A549 treated with dexamethasone at 1 μM for 4 hours (cell line): ENCODE measurements at places on chromosomes 6 and 20. TPM values are rescaled to one million over a fixed set of nuclear protein-coding genes. Genes with fewer than 3 reads are reported as not detected.

Gene PLAGL2
- total RNA-seq = 17.2 to 22.5 TPM (median 19.9 TPM) in 5 replicates

Gene ANGPT4
- 0.02 to 0.04 TPM (median 0.03 TPM) in 4 of 5 replicates, not detected in the other for total RNA-seq

Gene PGC
- 0.09 to 0.14 TPM (median 0.10 TPM) in 3 of 5 replicates, not detected in the others for total RNA-seq

Gene EYS
- 0.01 to 0.06 TPM in 2 of 5 replicates, not detected in the others for total RNA-seq

Gene EDN1
- total RNA-seq = 33.5 to 42.8 TPM (median 40.0 TPM) in 5 replicates

Gene PSORS1C2
- total RNA-seq = 0.09 TPM in 1 of 5 replicates, not detected in the others

Gene FAM184A
- 0.11 TPM in 1 of 5 replicates, not detected in the others for total RNA-seq

Gene ADGRF5
- total RNA-seq = 0.01 TPM in 1 of 5 replicates, not detected in the others

Gene TMEM14A
- total RNA-seq = 31.2 to 46.1 TPM (median 33.0 TPM) in 5 replicates

Gene FAM229B
- 6.4 to 9.3 TPM (median 8.1 TPM) in 5 replicates for total RNA-seq

Gene TNFAIP3
- total RNA-seq = 19.4 to 32.4 TPM (median 26.8 TPM) in 5 replicates

Gene BPIFB6
- total RNA-seq = not detected in 5 replicates

Gene GRIK2
- total RNA-seq = 0.43 to 0.61 TPM (median 0.51 TPM) in 5 replicates

Gene SPINT3
- total RNA-seq = not detected in 5 replicates

Gene ZBP1
- total RNA-seq = not detected in 5 replicates

Gene HSPA12B
- total RNA-seq = 0.38 to 0.56 TPM (median 0.47 TPM) in 5 replicates

Gene RTN4IP1
- total RNA-seq = 9.4 to 10.5 TPM (median 10.2 TPM) in 5 replicates

Gene GID8
- total RNA-seq = 20.6 to 25.0 TPM (median 22.6 TPM) in 5 replicates

Gene TMEM244
- not detected in 5 replicates for total RNA-seq

Gene MOG
- total RNA-seq = not detected in 5 replicates

Gene BMP7
- 0.29 to 0.88 TPM (median 0.61 TPM) in 5 replicates for total RNA-seq

Gene SMLR1
- not detected in 5 replicates for total RNA-seq

Gene HEY2
- total RNA-seq = 0.04 to 0.05 TPM in 2 of 5 replicates, not detected in the others

Gene SIRPB1
- 0.47 to 0.95 TPM (median 0.74 TPM) in 5 replicates for total RNA-seq

Gene CD24
- total RNA-seq = 238 to 374 TPM (median 349 TPM) in 5 replicates

Gene ECT2L
- not detected in 5 replicates for total RNA-seq

Gene LYRM4
- 24.5 to 28.9 TPM (median 27.4 TPM) in 5 replicates for total RNA-seq

Gene RRAGD
- 3.6 to 5.6 TPM (median 4.5 TPM) in 5 replicates for total RNA-seq

Gene PAK5
- not detected in 5 replicates for total RNA-seq
